NCI-H1417 (cell line): ENCODE measurements at places on chromosomes 6 and 20.

DNA sequence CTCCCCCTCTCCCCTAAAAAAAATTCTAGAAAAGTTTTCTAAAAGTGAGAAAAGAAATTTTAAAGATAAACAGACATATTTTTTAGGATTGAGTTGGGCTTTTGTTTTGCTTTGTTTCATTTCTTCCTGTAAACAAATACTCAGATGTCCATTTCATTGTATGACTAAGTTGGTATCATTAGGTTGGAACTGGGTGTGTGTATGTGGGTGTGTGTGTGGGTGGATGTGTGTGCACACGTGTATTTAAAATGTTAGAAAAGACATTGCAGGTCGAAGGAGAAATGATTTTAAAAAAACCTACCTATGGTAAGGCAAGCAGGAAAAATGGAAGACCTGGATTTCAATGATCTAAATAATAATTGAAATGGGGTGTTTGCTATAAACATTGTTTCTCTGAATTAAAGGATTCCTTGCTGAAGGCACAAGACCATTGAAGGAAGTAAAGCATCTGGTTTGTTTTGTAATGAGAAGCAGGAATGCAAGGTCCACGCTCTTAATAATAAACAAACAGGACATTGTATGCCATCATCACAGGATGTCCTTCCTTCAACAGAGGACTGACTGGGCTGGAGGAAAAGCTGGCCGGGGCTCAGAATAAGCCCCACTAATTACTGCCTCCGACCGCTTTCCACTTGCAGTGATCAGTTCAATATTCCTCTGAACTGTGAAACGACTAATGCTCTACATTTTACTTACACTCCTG, 996 bp upstream of the PRDM1 start:
- peak; percentile 30 for DNase-seq

- no peak for DNase-seq
Observed at GRCh38 chr6:1617466-1618310, 8.0 kb downstream of the FOXC1 start.

DNA sequence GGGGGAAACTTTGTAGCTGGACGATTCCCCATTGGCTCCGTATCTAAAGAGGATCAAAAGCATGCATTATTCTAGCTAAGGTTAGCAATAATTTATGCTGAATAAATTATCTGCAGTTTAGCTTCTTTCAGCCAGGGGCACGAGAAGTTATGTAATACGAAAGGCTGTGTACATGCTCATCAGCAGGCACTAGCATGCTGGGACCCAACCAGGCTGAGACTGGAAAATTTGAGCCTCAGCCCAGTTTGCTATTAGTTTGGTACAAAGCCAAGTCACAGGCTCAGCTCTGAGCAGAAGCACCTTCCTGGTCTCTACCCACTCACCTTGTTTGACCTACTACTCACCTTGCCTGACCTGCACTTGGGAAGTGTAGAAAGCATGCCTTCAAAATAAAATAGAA, 328.1 kb upstream of the ARID1B start:
- no peak for DNase-seq

DNA sequence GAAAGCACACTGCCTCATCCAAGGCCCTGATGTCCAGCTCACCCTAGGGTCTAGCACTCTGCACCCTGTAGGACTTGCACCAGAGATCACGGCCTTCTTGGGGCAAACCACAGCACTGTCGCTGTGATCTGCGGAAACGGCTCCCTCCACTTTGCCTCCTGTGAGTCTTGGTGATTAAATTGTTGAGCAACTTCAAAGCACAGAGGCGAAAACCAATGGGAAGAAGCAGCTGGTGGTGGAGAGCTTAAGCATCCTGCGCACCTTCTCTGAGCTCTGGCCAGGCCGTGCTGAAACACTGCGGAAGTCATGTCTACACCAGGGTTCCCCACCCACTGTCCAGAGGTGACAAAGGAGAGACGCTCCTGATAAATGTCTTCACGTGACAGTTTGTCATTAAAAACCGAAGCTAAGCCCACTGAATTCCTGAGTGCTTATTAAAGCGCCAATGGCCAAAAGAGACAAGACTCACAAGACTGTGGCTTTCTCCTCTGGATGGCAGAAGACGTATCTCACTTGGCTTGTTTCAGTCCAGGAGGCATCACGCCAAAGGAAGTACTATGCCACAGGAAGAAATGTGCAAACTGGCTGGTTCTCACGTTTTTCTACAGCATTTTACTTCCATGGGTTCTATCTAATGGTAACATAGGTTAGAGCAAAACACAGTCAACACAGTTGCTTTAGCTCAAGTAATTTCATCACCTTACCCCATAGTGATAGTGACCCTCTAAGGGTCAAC, 3.1 kb downstream of the RAMACL start:
- no peak for DNase-seq

DNA sequence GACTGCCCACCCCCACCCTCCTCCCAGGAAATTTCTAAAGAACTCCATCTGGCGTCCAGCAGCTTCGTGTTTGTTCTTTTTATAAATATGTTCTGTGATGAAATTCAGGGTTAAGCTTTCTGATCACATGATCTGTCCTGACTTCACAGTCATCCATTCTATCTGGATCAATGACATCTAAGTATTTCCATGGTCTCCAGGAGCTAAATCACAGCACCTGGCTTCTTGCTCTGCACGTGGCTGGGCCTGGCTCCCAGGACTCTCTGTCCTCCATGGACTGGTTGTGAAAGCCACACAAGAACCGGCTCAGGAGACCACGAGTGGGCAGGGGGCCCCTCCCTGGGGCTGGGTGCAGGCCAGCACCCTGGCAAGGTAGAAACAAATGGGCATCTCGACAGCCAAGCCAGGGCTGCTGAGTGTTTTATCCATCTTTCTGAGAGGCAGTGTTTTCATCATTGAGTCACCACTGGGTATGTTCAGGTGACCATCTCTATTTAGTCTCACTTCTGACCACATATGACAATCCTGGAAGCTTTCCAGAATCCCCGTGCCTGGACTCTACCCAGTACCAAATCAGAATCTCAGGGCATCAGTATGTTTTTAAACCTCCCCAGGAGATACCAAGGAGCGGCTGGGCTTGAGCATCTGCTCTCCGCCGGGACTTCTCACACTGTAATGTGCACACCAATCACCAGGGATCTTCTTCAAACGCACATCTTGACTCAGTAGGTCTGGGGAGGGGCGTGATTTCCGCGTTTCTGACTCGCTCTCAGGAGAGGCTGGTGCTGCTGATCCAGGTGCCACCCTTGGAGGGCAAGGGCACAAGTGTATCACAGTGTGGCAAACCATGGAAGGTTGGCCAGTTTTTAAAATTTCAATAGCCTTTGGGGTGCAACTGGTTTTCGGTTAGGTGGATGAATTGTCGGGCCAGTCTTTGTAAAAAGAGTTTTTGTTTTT, 31.6 kb upstream of the PXDC1 start:
- no peak for DNase-seq

DNA sequence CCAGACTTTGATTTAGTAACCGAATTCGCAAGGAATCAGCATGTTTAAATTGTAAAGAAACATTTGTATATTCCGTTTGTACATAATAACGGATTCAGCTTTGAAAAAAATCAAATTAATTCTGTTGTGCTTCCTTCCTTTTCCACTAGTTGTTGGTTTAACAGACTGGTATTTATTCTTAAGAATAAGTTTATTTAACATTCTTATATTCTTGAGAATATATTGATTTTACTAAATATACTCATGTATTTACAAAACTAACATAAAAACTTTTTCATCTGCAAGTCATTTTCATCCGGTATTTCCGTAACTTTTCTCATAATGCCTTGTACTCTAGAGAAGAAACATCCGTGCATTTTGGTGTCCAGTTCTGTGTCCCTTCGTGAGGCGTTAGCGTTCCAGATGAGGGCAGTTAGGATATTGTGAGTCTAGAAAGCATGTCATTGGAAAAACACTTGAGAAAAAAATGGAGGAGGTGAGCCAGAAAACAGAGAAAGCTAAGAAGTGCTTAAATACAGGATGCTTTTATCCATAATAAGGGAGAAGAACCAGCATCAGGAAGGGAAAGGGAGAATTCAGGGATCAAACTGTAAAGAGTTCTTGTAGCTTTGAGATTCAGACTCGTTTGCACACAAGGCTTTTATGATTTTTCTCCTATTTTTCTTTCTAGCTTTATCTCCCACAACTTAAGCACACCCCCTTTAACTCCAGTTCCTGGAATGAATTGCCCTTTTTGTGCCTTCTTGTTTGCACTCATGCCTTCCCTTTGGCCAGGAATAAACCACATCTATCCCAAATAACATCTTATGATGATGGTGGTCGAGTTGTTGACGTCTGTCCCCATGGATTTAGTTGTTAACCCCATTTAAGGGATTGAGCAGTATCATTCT, 1.8 kb downstream of the WRNIP1 start:
- no peak for DNase-seq

DNA sequence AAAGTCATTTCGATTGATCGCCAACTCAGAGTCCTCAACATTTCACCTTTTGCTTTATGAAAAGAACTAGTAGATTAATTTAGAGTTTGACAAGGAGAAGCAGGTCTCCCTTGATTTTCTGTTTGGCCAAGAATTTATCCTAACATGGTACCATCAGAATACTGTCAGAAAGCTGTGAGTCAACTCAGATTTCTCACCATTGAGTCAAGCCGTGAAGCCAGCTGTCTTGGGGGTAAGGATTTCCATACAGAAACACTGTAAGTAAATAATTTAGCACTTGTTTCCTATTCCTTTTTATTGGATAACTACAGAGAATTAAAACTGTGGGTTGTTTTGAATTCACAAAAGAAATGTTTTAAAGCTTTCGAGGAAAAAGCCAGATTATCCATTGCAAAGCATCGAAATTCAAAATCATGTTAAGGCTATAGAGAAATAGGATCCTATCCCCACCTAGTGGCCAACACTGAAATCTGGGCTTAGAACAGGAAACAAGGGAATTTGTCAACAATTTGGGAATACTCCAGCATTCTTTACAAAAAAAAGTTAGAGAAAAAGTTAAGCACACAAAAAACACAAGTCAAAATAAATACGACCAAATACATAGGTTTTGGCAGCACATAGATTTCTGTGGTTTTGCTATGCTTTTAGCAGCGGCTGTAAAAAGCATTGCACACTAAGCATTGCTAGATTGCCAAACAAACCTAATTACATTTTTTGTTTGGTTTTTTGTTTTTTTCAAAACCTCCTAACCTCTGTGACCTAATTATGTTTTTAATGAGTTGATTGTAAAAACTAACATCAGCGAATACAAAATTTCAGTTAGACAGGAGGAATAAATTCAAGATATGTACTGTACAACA, 44.2 kb downstream of the COL11A2 start:
- no peak for DNase-seq

DNA sequence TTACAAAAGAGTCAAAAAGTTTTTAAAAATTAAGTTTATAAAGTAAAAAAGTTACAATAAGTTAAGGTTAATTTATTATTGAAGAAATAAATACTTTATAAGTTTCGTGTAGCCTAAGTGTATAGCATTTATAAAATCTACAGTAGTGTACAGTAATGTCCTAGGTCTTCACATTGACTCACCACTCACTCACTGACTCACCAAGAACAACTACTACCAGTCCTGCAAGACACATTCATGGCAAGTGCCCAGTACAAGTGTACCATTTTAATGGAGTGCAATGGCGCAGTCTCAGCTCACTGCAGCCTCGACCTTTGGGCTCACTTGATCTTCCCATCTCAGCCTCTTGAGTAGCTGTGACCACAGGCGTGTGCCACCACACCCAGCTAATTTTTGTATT, 128.2 kb downstream of the GPX5 start:
- no peak for DNase-seq

GRCh38 chr20:5309971-5310370, 6.8 kb downstream of the PROKR2 start:
- DNase-seq, result no peak
